Panc1 (cell line): ENCODE measurements at places on chromosomes 13 and 19. TPM values are rescaled to one million over a fixed set of nuclear protein-coding genes. Genes with fewer than 3 reads are reported as not detected.

DNA sequence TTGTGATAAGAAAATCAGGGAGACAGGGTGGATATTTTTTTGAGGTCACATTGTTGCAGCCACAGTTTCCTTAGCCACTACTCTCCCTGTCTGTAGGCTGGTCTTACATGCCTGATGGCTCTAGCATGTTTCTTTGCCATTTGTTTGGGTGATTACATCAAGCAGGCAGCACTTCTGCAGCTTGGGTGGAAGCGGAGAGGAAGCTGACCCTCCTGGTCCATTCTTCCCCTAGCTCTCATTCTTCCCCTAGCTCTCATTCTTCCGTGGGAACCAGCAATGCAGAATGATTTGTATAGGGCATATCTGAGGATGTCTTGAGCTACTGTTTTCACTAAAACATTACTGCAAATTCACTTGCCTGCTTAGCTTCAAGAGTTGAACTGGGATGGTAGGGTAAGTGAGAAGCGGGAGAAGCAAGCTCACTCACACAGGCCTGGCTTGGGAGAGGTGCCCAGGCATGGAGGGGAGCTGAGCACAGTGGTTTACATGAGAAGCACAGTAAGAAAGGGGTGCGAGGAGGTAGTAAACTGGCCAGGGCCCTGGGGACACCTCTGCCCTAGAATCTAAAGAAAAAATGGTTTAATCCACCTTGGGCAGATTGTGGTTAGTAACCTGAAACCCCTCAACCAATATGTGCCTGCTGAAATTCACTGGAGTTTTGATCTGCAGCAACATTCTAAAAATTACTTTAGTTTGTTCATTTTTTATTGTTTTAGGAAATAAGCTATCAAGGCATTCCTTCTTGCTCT, 538.9 kb downstream of the RFC3 start:
- no peak for DNase-seq

DNA sequence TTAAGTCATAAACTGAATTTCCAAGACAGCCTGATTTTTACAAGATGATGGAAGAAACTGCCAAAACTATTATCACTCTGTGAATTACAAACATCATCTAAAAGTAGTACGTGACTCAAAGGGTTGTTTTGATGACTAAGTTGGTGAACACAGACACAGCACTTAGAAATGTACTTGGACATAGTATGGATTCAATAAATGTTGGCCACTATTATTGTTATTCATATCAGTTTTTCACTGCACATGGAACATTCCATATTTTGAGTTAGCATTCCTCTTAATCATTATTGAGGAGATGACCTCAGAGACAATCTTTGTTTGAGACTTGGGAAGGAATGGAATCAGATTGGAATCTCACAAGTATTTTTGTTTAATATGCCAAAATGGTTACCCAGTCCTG, 172.9 kb downstream of the OXGR1 start:
- DNase-seq = no peak

Gene KLK4
- not detected for total RNA-seq

Gene TMEM145
- 3.0 TPM for total RNA-seq

DNA sequence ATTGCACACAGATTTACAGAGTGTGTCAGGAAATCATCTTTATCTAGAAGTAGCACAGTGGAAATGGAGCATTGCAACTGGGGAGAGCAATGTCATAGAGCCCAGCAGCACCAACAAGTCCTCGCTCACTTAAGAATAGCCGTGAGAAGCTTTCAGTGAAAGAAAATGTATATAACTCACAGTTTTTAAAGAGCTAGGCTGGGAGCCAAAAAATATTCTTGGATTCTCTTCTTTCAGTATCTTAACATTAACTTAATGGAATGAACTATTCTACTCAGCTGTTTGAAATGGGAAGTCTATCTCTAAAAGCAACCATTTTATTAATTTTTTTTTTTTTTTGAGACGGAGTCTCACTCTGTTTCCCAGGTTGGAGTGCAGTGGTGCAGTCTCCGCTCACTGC, 329.6 kb downstream of the COG6 start:
- DNase-seq = no peak

Gene FCAR
- not detected for total RNA-seq

DNA sequence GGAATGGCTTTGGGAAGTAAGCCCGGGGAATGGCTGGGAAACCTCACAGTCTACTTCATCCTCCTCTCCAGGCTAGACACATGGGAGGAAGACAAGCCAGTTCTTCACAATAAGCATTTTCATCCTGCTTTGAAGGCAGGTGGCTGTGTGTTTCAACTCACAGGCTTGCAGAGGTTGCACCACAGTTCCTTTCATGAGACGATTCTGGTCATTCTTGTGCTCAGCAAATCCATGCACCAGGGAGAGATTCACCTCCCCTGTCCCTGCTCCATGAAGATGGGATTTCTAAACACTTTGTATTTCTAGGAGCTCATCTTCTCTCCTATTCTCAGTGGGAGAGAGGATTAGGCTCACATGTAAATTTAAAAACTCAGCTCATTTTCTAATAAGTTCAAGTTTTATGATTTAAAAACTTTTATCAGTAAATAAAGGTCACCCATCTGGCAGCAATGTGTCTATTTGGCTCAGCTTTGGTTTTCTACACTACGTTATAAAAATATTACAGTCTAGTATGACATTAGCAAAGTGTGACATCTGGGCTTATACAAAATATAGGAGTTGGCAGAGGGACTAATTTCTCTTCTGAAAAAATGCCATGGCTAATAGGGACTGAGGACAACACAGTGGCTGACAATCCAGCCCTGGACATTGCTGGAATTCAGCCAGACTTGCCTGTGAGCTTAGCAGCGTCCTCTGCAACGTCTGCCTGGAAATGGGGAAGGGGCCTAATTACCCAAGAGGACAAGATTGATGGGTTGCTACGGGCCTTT, 283.2 kb upstream of the SLC10A2 start:
- DNase-seq = no peak

- no peak for DNase-seq
These were observed 31.0 kb downstream of the CILP2 start for GRCh38 chr19:19568802-19569756.

DNA sequence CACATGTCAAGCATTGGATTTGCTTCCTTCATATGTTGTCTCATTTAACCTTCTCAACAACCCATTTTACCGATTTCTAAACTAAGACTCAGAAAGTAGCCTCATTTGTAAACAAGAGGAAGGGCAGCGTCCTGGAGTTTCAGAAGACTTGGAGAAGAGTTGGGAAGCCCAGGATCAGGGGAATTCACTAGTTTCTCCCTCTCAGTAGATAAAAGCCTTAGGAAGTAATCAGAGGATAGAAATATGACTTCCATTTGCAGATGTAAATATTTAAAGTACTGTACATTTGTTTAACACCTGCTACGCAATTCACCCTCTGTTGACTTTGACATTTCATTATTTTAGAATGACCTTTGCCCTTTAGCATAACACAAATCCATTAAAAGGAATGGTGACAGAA, 216.4 kb downstream of the DCT start:
- DNase-seq = no peak

GRCh38 chr19:621819-622218, 11.5 kb downstream of the POLRMT start:
- no peak for DNase-seq

- DNase-seq = no peak
These were observed 3.0 kb downstream of the PAK4 start for GRCh38 chr19:39128516-39129079.

Gene FCGBP
- total RNA-seq = 6.4 TPM

Gene ZNF324B
- total RNA-seq = 7.8 TPM

Gene PEAK3
- total RNA-seq = not detected

DNA sequence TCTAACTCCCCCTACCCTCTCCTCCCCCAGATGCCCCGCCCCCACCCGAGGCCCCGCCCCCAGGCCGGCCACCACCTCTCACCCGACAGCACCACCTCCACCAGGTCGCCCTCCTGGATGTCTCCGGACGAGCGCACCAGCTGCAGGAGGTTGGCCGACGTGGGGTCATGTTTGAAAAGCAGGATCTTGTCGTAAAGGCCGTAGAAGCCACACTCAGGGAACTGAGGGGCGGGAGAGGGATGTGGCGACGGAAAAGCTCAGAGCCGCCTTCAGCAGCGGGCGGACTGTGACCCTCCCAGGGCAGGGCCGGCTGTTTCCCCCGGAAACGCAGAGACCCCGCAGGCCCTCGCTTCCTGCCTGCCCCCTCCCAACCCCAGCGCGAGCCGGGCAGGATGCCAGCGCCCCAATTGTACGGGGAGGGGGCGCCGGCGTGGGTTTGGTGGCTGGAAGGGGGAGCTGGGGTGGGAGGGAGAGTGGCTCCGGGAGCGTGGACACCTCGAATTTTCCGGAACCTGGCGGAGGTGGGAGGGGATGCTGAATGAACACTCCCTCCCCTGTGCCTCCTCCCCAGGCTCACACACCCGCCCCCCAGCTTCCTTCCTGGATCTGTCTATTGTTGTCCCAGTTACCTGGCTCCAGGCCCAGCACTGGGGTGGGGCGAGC, 3.0 kb downstream of the PRKD2 start:
- no peak for DNase-seq

Gene CAMSAP3
- 1.7 TPM for total RNA-seq

GRCh38 chr13:21218351-21219035, 42.0 kb downstream of the MRPL57 start:
- no peak for DNase-seq

DNA sequence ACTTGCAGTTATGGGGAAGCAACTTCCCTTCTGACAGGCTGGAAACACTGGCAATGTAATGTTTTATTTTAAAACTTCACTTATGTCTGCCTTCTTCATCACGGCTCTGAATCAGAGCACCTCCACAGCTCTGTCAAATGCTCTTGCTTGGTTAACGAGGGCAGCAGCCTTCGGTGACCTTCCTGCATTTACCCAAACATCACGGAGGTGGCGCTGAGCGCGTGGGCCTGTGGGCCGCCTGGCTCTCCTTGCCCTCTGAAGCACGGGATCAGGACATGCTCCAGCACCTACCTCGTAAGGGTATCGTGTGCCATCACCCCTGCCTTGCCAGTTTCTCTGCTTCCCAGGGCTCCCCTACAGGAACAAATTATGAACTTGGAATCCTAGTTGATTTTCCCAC, 310.0 kb downstream of the TEX29 start:
- DNase-seq = no peak

- DNase-seq = no peak
These were observed 7.6 kb upstream of the ZSCAN22 start for GRCh38 chr19:58319241-58319640.

GRCh38 chr13:110350049-110350448, 43.0 kb downstream of the COL4A2 start:
- DNase-seq = no peak

GRCh38 chr19:44807652-44808462, 1.0 kb upstream of the BCAM start:
- DNase-seq = no peak

DNA sequence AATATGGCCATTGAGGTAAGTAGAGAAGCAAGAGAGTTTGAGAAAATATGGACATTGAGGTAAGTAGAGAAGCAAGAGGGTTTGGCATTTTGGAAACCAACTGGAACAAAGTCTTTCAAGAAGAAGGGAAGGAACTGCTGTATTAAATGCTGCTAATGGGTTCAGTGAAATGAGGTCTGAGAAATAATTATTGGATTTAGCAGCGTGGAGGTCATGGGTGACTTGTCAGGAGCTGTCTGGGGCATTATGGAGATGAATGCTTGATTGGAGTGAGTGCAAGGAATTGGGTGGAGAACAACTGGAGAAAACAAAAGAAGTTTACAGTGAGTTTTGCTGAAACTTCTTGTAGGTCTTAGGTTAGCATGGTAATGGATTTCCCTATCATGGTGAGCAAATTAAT, 232.3 kb downstream of the ATP8A2 start:
- no peak for DNase-seq

Gene KCTD15
- 27.8 TPM for total RNA-seq

DNA sequence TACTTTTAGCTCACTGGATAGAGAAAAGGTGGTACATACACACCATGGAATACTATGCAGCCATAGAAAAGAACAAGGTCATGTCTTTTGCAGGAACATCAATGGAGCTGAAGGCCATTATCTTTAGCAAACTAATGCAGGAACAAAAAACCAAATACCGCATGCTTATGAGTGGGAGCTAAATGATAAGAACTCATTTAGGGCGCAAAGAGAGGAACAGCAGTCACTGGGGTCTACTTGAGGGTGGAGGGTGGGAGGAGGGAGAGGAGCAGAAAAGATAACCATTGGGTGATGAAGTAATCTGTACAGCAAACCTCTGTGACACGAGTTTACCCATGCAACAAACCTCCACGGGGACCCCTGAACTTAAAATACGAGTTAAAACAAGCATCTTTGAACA, 135.1 kb downstream of the IRS2 start:
- no peak for DNase-seq

GRCh38 chr13:79451500-79451962, 29.4 kb upstream of the NDFIP2 start:
- no peak for DNase-seq

DNA sequence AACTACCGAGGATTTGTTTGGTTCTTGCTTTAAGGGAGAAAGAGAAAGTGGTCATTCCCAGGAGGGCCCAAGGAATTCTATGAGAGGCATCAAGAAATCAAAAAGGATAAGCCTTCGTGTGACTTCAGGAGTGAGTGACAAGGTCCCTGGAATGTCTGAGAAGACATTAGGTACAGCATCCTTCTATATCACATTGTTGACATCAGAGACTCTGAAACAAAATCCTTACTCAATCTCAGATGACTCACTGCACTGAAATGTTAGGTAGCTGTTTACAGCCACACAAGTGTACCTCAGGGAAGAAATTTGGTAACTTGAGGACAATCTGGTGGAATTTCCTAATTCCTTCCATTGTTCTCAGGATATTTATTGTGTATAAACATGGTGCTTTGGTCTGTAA, 7.9 kb upstream of the LGALS14 start:
- DNase-seq = no peak

Gene MAMSTR
- total RNA-seq = 3.3 TPM

DNA sequence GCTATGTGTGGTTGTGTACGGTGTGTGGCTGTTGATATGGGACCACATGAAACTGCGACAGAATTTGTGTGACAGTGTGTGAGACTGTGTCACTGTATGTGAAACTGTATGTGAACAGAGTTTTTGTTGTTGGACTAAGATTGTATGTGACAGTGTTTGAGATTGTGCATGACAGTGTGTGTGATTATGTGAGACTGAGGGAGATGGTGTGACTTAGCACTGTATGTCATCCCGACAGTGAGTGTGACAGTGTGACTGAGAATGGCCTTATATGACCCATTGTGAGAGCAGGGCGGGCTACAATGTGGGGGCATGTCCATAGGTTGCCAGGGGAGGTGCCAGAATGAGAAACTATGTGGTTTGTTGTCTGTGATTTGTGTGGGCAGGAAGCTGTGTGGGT, 930 bp downstream of the ZNF583 start:
- DNase-seq = no peak

DNA sequence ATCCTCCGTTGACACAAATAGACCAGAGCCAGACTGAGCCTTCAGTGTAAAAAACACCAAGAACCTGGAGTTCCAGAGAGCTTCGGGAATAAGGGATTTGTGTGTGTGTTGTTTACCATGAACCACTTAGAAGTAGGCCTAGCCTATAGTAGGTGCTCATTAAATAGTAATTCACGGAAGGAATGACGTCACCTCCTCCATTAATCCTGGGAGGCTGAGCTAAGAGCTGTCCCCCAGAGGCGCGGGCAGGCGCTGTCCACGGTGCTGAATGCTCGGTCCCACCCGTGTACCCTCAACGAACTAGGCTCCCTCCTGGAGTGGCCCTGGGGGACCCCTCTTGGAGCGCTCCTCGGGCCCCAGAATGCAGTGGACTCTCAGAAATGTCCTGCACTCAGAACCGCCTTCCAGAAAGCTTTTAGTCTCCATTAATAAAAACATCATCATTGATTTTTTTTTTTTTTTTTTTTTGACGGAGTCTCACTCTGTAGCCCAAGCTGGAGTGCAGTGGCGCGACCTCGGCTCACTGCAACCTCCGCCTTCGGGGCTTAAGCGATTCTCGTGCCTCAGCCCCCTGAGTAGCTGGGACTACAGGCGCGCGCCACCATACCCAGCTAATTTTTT, 6.5 kb downstream of the UNC13A start:
- no peak for DNase-seq

GRCh38 chr19:28009696-28010095, 1203.3 kb downstream of the UQCRFS1 start:
- DNase-seq = no peak
